A549 treated with CpdA at 1 μM for 4 hours (cell line): ENCODE measurements at places on chromosomes 6 and 20. TPM values are rescaled to one million over a fixed set of nuclear protein-coding genes. Genes with fewer than 3 reads are reported as not detected.

Gene PGBD1
- total RNA-seq, result 4.4 to 6.0 TPM (median 4.7 TPM) in 5 replicates

Gene RUNX2
- 0.81 to 1.2 TPM (median 1.0 TPM) in 5 replicates for total RNA-seq

Gene CST4
- not detected in 5 replicates for total RNA-seq

Gene DNAH8
- total RNA-seq, result not detected in 5 replicates

Gene NOTCH4
- total RNA-seq, result 0.48 to 0.83 TPM (median 0.61 TPM) in 5 replicates

Gene PRSS35
- total RNA-seq, result 0.03 to 0.14 TPM (median 0.06 TPM) in 4 of 5 replicates, not detected in the other

Gene SMIM26
- total RNA-seq, result 136 to 176 TPM (median 142 TPM) in 5 replicates

Gene HTR1E
- total RNA-seq, result not detected in 5 replicates

Gene METTL24
- not detected in 5 replicates for total RNA-seq

Gene AGER
- total RNA-seq, result 1.2 to 2.3 TPM (median 1.7 TPM) in 5 replicates

Gene TLDC2
- not detected in 5 replicates for total RNA-seq

Gene TMEM200A
- total RNA-seq, result 0.03 to 0.07 TPM (median 0.07 TPM) in 4 of 5 replicates, not detected in the other

Gene MYL9
- total RNA-seq, result 13.3 to 24.3 TPM (median 19.1 TPM) in 5 replicates

Gene TRIM31
- total RNA-seq, result 1.2 to 2.1 TPM (median 2.1 TPM) in 5 replicates

Gene BACH2
- 0.26 to 0.58 TPM (median 0.38 TPM) in 5 replicates for total RNA-seq

Gene BMP6
- total RNA-seq, result 12.4 to 19.8 TPM (median 17.9 TPM) in 5 replicates

Gene COL21A1
- total RNA-seq, result 0.53 to 0.99 TPM (median 0.79 TPM) in 5 replicates

Gene MAS1
- not detected in 5 replicates for total RNA-seq

Gene ADGB
- not detected in 5 replicates for total RNA-seq

Gene OLIG3
- not detected in 5 replicates for total RNA-seq

Gene GRM1
- 0.02 to 0.08 TPM (median 0.03 TPM) in 3 of 5 replicates, not detected in the others for total RNA-seq

Gene PHACTR2
- total RNA-seq, result 3.6 to 5.4 TPM (median 4.0 TPM) in 5 replicates

Gene THBS2
- total RNA-seq, result 0.03 TPM in 1 of 5 replicates, not detected in the others

Gene TMEM170B
- total RNA-seq, result 0.73 to 1.0 TPM (median 0.85 TPM) in 5 replicates

Gene TSHZ2
- total RNA-seq, result not detected in 5 replicates

Gene SRMS
- total RNA-seq, result not detected in 5 replicates

Gene RFX6
- not detected in 5 replicates for total RNA-seq
